A549 treated with DMSO at 1 μM for 4 hours (cell line): ENCODE measurements at places on chromosomes 1 and 21. TPM values are rescaled to one million over a fixed set of nuclear protein-coding genes. Genes with fewer than 3 reads are reported as not detected.

ATAD3C gene
- total RNA-seq, result not detected in 5 replicates

METTL18 gene
- 5.4 to 7.8 TPM (median 6.9 TPM) in 5 replicates for total RNA-seq

ST6GALNAC3 gene
- total RNA-seq, result 0.31 to 1.2 TPM (median 0.63 TPM) in 5 replicates

CD1D gene
- 0.05 TPM in 1 of 5 replicates, not detected in the others for total RNA-seq

C1orf94 gene
- not detected in 5 replicates for total RNA-seq

SERPINC1 gene
- 0.07 TPM in 2 of 5 replicates, not detected in the others for total RNA-seq
